ENCODE measurements at places on chromosomes 3 and 15. TPM values are rescaled to one million over a fixed set of nuclear protein-coding genes. Genes with fewer than 3 reads are reported as not detected.
A peak's percentile ranks its signal among the peaks of the same experiment; 100 is the strongest.

TRIM69 gene
- total RNA-seq = 7.1 TPM

GRCh38 chr15:31606194-31606669, 279.6 kb downstream of the KLF13 start:
- H3K27me3 ChIP-seq = no peaks in the 10 kb centered on the region
- no peak for DNase-seq
- H3K27ac ChIP-seq = no peak overlapping the region
- no peaks in the 10 kb centered on the region for H3K36me3 ChIP-seq
- H3K4me1 ChIP-seq = no peaks in the 10 kb centered on the region

GAP43 gene
- 1.5 TPM for total RNA-seq

DNA sequence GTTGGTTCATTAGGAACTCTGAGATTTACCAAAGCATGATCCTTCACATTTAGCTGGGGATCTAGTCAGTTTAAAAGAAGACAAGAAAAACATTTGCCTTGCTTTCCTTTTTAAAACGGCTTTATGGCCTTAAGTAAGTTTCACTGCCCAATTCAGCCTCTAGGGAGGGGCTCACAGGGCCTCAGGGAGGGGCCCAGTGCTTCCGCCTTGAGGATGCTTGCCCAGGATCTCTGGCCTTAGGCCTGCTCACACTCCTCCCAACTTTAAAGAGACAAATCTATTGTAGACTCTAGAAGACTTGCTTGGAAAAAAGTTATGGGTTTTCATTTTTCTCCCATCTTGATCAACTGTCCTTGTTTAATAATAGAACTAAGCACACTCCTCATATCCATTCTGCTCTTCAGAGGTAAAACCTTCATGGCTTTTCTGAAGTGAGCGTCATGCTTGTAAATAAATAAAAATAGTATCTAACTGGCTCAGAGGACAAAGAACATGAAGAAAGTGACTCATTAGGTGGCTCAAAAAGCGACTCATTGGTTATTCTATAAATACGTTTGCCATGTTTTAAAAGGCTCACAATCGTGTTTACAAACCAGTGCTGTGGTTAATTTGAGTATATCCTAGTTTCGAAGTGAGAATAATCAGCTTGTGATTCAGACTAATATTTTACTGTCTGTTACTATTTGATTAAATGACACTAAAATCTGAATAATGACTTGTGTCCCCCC, 13.7 kb downstream of the PDHB start:
- H3K4me1 ChIP-seq = peaks cover 8% of the 10 kb centered on the region
- no peak overlapping the region for H3K4me3 ChIP-seq
- H3K36me3 ChIP-seq = no peaks in the 10 kb centered on the region
- no peak overlapping the region for H3K27ac ChIP-seq
- no peaks in the 10 kb centered on the region for H3K27me3 ChIP-seq
- DNase-seq = no peak

- no peak for DNase-seq
- no peaks in the 10 kb centered on the region for H3K36me3 ChIP-seq
- no peak overlapping the region for H3K4me3 ChIP-seq
- no peak overlapping the region for H3K27ac ChIP-seq
These were observed 39.7 kb upstream of the MLF1 start for GRCh38 chr3:158531334-158531733.

CLPX gene
- total RNA-seq = 61.9 TPM

- no peaks in the 10 kb centered on the region for H3K27me3 ChIP-seq
- H3K27ac ChIP-seq = no peak overlapping the region
- H3K4me1 ChIP-seq = no peaks in the 10 kb centered on the region
- no peaks in the 10 kb centered on the region for H3K36me3 ChIP-seq
- H3K4me3 ChIP-seq = no peak overlapping the region
- DNase-seq = no peak
These were observed 27.9 kb downstream of the EIF1B start for GRCh38 chr3:40337136-40338108.

TTLL13 gene
- total RNA-seq = not detected

POU1F1 gene
- not detected for total RNA-seq

- DNase-seq = no peak
- no peaks in the 10 kb centered on the region for H3K27me3 ChIP-seq
- no peaks in the 10 kb centered on the region for H3K4me1 ChIP-seq
- no peak overlapping the region for H3K4me3 ChIP-seq
These were observed 74.6 kb downstream of the CERS3 start for GRCh38 chr15:100454148-100454547.

DNA sequence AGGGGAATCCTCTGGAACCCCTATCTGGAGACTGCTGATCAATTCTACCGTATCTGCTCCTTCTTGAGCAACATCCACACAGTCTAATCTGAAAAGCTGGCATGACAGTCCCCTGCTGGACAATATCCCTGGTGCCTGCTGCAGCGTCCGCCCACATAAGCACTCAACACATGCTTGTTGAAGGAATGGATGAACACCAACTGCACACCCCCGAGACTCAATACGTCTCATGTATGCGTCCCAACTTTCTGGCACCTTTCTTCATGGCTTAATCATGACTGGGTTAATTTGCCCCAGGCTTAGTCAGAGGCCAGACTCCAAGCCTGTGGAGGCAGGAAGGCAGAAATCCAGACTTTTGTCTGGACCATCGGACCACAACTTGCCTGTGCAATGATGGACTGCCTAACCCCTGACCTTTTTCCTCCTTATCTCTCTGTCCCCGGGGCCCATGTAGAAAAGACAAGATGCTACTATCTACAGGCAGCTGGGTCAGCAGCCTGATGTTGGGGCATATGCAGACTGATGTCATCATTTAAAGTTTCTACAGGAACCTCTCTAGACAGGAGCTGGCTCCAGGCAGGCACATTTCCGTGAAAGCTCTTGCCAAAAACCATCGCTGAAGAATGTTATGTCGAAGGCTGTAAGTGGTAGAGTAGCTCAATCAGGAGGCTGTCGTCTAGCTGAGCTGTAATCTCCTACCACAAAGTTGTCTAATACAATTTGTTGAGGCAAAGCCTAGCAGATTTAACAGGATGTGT, 114.1 kb upstream of the TPM1 start:
- H3K4me3 ChIP-seq = no peak overlapping the region
- H3K27ac ChIP-seq = no peak overlapping the region
- H3K27me3 ChIP-seq = no peaks in the 10 kb centered on the region
- H3K36me3 ChIP-seq = no peaks in the 10 kb centered on the region

FAM3D gene
- total RNA-seq = 163 TPM

EID1 gene
- total RNA-seq = 79.5 TPM

DNA sequence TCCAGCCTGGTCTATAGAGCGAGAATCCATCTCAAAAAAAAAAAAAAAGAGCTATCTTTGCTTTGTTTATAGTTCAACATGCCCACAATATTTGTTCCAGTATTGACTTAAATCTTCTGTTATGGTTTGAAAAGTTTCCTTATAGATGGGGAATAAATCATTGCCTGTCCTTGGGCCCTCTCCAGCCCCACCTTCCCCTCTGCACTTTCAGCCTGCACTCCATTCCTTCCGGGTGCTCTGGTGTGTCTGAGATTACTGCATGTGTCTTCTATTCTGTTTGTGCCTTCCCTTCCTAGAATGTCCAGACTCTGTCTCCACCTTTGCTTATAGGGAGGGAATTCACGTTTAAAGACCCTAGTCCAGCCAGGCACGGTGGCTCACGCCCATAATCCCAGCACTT, 25.2 kb upstream of the GPX1 start:
- DNase-seq = no peak
- no peaks in the 10 kb centered on the region for H3K4me1 ChIP-seq
- H3K27ac ChIP-seq = no peak overlapping the region
- H3K27me3 ChIP-seq = no peaks in the 10 kb centered on the region

TP63 gene
- 0.27 TPM for total RNA-seq

SAMMSON gene
- total RNA-seq = not detected

YEATS2 gene
- total RNA-seq = 25.1 TPM

GRCh38 chr15:57183041-57183440, 193.3 kb upstream of the CGNL1 start:
- H3K27ac ChIP-seq = no peak overlapping the region
- H3K36me3 ChIP-seq = no peaks in the 10 kb centered on the region

DNA sequence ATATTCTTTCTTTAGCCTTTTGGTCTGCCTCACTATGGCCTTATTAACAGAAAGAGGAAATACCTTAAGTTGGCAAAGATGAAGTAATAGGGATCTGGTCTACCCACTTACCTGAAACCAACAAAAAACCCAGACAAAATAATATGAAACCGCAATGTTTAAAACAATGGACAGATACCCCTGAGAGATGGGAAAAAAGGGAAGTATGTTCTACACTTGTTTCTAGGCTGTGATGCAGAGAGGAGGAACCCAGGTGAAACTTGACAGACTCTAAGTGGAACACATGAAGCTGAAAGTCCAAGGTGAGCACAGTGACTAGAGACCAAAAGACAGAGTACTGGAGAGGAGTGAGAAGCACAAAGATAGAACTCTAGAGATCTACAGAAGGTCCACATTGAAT, 78.4 kb downstream of the NR2E3 start:
- DNase-seq = no peak
- H3K4me1 ChIP-seq = no peaks in the 10 kb centered on the region
- no peak overlapping the region for H3K27ac ChIP-seq
- H3K4me3 ChIP-seq = no peak overlapping the region

AMIGO3 gene
- total RNA-seq = 1.2 TPM

DNA sequence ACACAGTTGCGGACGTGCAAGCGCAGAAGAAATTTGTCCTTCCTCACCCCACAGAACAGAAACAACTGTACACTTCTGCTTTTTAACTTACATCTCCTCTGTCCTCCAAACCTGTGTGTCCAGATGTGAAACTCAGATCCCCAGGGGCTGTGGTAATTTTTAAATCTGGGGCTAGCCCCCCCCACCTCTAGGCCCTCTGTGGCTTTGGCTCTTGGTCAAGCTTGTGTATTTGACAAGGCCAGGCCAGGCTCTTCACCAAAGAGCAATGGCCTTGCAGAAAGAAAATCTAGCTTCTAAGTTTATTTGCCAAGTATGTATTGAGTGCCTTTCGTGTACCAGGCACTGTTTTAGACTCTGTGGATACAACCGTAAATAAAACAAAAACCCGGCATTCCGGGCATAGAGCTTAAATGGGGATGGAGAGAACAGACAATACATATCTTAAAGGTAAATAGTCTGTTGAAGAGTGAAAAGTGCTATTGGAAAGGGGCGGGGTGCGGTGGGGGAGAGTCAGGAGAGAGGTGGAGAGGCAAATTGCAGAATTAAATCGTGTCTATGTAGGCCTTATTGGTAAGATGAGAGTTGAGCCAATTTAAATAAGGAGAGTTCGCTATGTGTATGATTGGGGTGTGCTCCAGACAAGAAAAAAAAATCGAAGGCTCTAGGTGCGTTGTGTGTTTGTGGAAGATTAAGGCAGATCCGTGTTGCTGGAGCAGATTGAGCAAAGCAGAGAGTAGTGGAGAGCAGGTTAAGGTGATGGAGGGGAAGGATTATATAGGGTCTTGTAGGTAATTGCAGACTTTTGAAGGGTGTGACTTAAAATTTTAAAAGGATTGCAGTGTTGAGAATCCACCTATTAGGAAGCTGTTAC, 781 bp upstream of the DPH6 start:
- no peaks in the 10 kb centered on the region for H3K4me1 ChIP-seq
- no peaks in the 10 kb centered on the region for H3K27me3 ChIP-seq
- peak overlapping the region; percentile 95 for H3K27ac ChIP-seq
- H3K4me3 ChIP-seq = peak overlapping the region; percentile 68

DNA sequence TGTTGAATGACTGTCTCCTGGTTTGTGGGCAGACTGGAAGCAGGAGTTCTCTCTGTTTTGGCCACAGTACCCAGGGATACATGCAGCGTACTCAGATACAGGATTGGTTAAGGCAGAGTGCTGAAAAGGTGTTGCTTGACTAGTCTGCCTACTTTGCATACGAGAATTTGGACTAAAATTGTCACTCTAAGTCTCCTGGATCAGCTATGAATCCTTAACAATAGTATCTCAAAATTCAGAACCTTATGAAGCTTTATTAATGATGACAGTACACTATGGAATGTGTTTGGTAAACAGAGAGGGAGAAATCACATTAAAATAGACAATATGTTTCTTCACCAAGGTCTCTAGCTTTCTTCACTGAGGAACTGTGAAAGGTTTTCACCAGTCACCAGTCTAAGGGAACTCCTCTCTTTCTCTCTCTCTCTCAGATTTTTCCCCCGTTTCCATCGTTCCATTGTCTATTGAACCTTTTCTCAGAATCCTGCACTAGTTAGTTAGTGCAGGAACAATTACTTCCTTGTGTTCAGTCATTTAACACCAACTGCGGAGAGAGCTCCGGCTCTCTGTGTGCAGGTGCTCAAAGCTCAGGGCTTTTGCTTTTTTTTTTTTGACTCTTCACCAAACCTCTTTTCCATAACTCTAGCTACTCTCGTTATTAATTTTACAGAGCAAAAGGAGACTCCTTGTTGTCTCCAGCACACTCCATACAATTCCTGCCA, 85.9 kb upstream of the FNDC3B start:
- no peak for DNase-seq
- H3K27me3 ChIP-seq = no peaks in the 10 kb centered on the region
- no peak overlapping the region for H3K27ac ChIP-seq

LTF gene
- 1.1 TPM for total RNA-seq

SKOR1 gene
- 2.0 TPM for total RNA-seq

DNA sequence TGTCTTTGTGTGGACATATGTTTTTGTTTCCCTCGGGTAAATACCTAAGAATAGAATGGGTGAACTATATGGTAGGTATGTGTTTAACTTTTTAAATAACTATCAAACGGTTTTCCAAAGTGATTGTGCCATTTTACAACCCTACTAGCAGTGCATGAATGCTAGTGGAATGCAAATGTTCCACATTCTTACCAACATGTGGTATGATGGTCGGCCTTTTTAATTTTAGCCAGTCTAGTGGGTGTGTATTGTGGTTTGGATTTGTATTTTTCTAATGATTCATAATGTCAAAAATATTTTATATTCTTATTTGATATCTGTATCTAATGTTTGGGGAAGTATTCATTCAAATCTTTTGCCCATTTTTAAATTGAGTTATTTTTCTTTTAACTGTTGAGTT, 68.2 kb upstream of the SMAD3 start:
- H3K27me3 ChIP-seq = no peaks in the 10 kb centered on the region
- H3K27ac ChIP-seq = no peak overlapping the region
- H3K36me3 ChIP-seq = no peaks in the 10 kb centered on the region
- H3K4me3 ChIP-seq = no peak overlapping the region
- no peaks in the 10 kb centered on the region for H3K4me1 ChIP-seq

KCNMB3 gene
- 5.8 TPM for total RNA-seq

- DNase-seq = no peak
- H3K36me3 ChIP-seq = no peaks in the 10 kb centered on the region
- no peak overlapping the region for H3K4me3 ChIP-seq
- H3K27me3 ChIP-seq = no peaks in the 10 kb centered on the region
These were observed 2.3 kb upstream of the CCR2 start for GRCh38 chr3:46351646-46352045.

- H3K27ac ChIP-seq = no peak overlapping the region
- H3K36me3 ChIP-seq = no peaks in the 10 kb centered on the region
- no peaks in the 10 kb centered on the region for H3K27me3 ChIP-seq
- no peak overlapping the region for H3K4me3 ChIP-seq
- DNase-seq = no peak
These were observed 185.7 kb upstream of the TOPAZ1 start for GRCh38 chr3:44055951-44056350.

DNA sequence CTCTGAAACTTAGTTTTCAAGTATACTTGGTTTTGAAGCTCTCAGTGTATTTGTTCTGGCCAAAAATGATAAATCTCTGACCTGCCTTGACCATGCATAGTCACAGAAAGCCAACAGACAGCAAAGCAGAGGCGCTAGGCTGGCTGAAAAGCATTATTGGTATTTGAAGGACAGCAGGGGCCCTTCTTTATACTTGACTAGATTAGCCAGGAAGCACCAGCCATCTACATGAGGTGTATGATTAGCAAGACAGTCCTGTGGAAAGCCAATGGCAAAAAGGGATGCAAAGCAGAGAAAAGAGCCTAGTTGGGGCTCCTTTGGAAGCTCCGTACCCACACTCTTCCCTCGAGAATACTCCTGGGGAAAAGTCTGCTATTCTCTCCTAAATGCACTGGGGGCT, 7.8 kb downstream of the SLC24A1 start:
- H3K27me3 ChIP-seq = no peaks in the 10 kb centered on the region
- no peaks in the 10 kb centered on the region for H3K4me1 ChIP-seq
- H3K4me3 ChIP-seq = no peak overlapping the region
- DNase-seq = no peak
